Aorta (tissue), 5 donors: ENCODE measurements at places on chromosomes 3 and 15. TPM values are rescaled to one million over a fixed set of nuclear protein-coding genes. Genes with fewer than 3 reads are reported as not detected.
A peak's percentile ranks its signal among the peaks of the same experiment; 100 is the strongest.

GRCh38 chr15:47196048-47196447, 521.3 kb upstream of the SEMA6D start:
- DNase-seq: peak; percentile 91

GRCh38 chr3:194084284-194084683, 51.7 kb upstream of the HES1 start:
- no peak for DNase-seq

GRCh38 chr3:143226678-143227291, 107.2 kb downstream of the CHST2 start:
- DNase-seq: no peak

DNA sequence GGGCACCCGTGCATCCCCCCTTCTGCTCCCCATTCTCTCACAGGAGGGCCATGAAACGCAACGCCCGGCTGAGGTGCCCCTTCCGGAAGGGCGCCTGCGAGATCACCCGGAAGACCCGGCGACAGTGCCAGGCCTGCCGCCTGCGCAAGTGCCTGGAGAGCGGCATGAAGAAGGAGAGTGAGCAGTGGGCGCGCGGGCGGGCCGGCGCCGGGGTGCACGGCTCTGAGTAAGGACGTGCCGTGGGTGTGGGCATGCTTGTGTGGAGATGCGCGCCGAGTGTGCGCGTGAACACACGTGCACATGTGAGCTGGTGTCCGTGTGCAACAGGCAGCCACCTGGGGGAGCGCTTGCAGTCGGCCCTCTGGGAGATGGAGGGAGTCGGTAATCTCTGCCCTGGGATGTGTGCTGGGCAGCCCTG, 28.1 kb downstream of the NR1I2 start:
- DNase-seq: peak; percentile 80

GRCh38 chr3:18111796-18112232, 313.3 kb downstream of the SATB1 start:
- no peak for DNase-seq

GRCh38 chr3:7204848-7205156, 343.9 kb downstream of the GRM7 start:
- DNase-seq: no peak

DNA sequence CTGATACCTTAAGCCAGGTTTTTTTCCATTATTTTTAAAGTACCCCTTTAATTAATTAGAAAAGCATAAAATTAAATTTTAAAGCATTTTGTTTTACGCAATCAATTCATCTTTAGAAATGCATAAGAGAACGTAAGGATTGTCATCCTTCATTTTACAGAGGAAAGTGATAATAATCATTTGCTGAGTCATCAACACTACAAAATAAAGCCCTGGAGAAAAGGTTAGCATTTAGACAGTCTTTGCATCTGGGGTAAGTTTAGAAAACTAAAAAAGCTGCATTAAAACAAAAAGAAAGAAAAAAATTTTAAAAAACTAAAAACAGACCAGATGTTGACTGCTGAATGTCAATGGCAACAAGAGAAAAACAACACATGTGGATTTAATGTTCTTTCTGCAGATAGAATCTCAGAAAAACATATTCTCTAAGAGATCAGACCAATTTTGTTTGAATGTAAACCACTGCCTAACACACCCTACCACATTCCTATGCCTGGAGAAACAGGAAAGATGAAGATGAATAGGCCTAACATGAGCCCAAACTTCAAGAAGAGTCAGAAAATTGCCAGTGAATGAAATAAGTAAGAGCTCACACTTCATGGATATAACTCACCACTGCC, 59.9 kb downstream of the SUCNR1 start:
- DNase-seq: no peak

GRCh38 chr3:73385568-73385967, 239.2 kb downstream of the PDZRN3 start:
- no peak for DNase-seq

DNA sequence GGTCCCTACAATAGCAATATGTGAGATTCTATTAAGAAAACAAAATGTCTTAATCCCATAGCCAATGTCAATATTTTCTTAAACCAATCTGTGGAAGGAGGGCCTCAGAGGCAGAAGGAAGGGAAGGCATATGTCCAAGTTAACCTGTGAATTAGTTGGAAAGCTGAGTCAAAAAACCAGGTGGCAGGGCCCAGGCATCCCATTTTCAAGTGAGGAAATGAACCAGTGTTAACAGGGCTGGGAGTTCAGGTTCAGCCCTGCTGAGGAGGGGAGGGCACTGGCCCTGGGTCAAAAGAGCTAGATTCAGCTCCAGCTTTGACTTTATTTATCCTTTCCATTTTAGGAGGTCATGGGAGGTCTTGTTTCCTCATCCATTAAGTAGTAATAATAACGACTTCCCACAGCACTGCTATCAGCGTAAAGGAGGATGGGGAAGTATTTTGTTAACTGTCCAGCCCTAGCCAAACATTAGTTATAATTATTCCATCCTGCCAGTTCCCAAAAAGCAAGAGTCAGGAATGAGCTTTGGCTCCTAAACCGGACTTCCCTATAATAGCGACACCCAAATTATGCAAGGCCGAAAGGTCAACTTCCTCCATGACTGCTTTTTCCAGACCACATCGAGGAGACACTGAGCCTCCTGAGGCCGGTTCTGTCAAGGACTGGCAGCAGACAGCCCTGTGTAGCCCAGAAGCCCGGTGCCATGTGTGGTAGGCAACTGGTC, 3.2 kb downstream of the MASP1 start:
- peak; percentile 56 for DNase-seq

DNA sequence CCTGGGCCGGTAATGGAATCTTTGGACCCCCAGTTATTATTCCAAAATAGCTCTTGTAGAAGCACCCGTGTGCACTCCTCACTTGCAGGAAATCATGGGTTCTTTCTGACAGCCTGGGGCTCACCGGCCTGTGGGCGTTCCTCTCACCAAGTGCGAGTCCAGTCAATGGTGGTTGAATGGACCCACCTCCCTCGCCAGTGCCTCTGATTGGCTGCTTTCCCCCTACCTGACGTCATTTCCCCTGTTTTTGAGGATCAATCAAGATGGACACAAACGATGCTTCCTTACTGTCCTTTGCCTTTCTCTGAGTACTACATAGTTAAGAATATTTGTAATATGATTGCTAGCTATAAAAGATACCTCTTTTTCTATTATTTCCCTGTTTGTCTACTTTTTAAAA, 18.1 kb downstream of the MOBP start:
- no peak for DNase-seq

DNA sequence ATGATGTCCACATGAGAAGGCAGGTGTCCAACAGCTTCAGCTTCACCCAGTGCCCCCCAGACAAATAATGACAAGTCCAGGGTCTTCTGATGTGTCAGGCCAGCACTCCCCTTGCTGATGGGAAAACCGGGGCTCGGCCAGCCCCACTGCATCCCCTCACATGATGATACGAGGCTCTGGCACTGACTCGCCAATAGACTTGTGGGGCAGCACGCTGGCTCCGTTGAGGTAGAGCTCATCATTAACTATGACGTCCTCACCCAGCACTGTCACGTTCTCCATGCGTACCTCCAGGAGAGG, 2.1 kb upstream of the AMIGO3 start:
- DNase-seq: no peak

DNA sequence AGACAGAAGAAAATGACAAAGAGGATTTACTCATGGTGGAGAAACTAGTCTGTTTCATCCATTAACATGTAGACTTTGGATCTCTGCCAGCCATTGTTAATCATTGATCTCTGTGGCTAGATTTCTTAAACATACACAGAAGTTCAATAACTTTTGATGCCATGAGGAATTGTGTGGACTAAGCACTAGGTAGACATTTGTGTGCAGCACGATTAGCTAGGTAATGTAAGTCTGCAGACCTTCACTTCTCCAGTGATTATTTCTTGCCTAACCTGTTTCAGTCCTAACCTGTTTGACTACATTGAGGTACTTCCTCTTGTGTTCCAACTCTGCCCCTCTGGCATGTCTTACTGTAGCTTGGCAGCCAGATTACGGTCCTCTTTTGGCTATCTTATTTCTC, 928.5 kb upstream of the ROBO1 start:
- no peak for DNase-seq

DNA sequence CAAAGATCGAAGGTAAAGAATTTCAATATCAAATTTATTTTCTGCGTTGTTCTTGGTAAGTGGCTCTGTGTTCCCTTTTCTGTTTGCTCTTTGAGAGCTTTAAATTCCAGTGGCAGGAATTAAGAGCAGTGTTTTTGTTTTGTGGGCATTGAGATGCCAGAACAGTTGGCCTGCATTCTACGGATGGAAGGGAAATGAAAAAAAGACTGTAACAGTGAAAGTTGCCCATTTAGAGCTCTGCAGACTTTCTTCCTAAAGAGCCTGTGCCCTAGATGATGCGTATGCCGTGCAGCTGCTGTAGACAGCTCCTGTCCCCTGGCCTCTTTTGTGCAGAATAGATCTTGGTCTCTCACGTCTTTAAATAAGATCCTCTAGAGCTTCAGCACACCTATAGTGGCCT, 58.8 kb downstream of the KAT2B start:
- no peak for DNase-seq

GRCh38 chr3:133887803-133888703, 7.6 kb downstream of the RAB6B start:
- DNase-seq: no peak

GRCh38 chr15:98674336-98674735, 26.0 kb downstream of the IGF1R start:
- DNase-seq: no peak

DNA sequence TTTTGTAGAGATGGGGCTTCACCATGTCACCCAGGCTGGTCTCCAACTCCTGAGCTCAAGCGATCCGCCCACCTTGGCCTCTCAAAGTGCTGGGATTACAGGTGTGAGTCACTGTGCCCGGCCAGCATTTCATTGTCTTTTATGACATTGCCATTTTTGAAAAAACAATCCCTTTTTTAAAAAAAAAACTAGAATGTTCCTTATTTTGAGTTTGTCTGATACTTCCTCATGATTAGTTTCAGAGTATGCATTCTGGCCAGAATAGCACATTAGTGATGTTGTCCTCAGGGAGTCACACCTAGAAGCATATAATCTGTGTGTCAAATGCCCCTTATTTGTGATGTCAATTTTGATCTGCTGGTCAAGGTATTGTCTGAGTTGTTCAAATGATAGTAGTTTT, 21.2 kb upstream of the NMD3 start:
- DNase-seq: no peak

GRCh38 chr15:39786447-39787056, 3.9 kb upstream of the FSIP1 start:
- no peak for DNase-seq

DNA sequence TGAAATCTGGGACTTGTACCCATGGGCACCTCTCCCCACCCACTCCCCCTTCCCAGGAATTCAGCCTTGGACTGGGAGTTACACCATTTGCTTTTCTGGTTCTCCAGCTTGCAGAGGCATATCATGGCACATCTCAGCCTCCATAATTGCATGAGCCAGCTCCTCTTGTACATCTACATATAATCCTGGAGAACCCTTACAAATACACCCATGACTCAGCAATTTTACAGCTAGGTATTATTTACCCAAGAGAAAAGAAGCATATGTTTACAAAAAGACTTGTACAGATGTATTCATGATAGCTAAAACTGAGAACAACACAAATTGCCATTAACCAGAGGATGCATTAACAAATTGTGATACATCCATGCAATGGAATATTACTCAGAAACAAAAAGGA, 58.4 kb downstream of the RPLP1 start:
- DNase-seq: no peak

GRCh38 chr3:51052562-51052961, 332.5 kb upstream of the MANF start:
- DNase-seq: no peak

DNA sequence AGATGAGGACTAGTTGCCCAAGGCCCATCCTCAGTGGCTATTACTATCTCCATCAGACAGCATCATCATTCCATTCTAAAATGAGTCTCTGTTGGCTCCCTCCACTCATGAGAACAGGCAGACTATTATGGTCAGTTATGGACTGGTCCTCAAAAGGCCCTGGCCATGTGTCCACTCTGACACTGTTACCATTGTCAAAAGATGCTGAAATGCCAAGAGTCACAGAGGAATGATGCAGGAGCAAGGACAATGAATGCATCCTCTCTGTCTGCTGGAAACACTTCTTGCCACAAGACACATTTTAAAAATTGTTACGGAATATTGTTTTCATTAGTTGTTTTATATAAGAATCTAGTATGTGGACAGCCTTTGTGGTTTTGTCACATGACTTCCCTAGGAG, 53.3 kb upstream of the STT3B start:
- DNase-seq: no peak

- no peak for DNase-seq
Observed at GRCh38 chr3:124469555-124469954, 260.7 kb upstream of the UMPS start.

GRCh38 chr3:63908081-63908736, 4.0 kb downstream of the SCAANT1 start:
- no peak for DNase-seq

DNA sequence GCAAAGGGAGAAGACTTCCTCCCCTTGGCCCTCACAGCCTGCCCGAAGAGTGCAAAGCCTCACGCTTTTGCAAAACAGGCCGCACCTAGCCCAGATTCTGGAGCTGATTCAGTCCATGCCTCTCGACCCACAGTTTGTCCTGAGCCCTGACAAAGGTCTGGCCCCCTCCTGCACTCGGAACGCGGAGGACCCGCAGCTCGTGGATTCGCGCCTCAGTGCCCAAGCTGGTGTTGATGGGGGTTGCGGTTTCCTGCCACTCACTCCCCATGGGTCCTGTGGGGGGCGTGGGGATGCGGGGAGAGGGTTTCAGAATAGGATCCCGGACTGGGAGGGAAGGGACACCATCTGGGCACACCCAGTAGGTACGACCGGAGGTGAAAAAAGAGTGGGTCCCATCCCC, 594 bp upstream of the CRABP1 start:
- DNase-seq: peak; percentile 26

DNA sequence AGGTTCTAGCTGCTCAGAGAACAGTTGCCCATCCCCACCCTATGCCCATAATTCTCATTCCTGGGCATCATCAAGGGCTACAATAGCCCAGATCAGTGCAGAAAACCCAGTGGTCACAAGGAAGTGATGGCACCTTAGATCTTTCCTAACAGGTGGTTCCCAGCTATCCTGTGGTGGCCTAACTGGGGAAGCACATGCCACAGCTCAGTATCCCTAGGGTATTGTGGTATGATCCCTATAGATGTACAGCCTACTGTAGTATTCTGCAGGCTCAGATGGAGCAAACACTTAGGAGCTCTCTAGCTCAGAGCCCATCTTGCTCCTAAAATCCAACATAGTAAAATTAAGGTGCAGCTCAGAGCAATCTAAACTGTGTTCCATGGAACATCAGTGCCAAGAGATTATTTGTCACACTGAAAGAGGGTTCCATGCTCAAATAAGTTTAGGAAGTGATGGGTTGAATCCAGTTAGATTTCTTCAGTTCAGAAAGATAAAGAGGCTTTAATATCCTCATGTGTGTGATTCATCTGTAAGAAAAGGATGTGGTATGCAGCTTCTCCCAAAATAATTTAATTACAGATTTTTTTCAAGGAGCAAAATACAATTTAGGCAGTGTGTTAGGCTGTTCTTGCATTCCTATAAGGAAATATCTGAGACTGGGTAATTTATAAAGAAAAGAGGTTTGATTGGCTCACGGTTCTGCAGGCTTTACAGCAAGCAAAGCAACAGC, 4.4 kb downstream of the A4GNT start:
- DNase-seq: no peak

SERINC4 gene
- not detected for total RNA-seq

DTX3L gene
- 26.6 TPM for total RNA-seq

HOMER2 gene
- 7.1 TPM for total RNA-seq

PLSCR2 gene
- 1.4 TPM for total RNA-seq

SH2D7 gene
- total RNA-seq: not detected

AP4E1 gene
- total RNA-seq: 12.6 TPM
